ENCODE measurements at places on chromosomes 2 and 18. TPM values are rescaled to one million over a fixed set of nuclear protein-coding genes. Genes with fewer than 3 reads are reported as not detected.

The HOXD10 gene
- total RNA-seq, result not detected

The SPP2 gene
- not detected for total RNA-seq

The GREB1L gene
- 2.7 TPM for total RNA-seq

The TNFRSF11A gene
- total RNA-seq, result 0.21 TPM

The COLEC12 gene
- 0.24 TPM for total RNA-seq

The DHRS9 gene
- total RNA-seq, result 0.72 TPM

The CD28 gene
- total RNA-seq, result not detected
